ENCODE measurements at places on chromosomes 2 and 18.

GRCh38 chr2:56287974-56288373, 104.2 kb downstream of the CCDC85A start:
- no peak for DNase-seq

- no peak for DNase-seq
Observed at GRCh38 chr2:119233326-119234020, 9.8 kb downstream of the STEAP3 start.

GRCh38 chr2:147530033-147530432, 314.8 kb upstream of the ACVR2A start:
- no peak for DNase-seq

GRCh38 chr2:6657855-6658254, 207.9 kb downstream of the CMPK2 start:
- no peak for DNase-seq

- no peak for DNase-seq
Observed at GRCh38 chr2:216242365-216242764, 129.9 kb downstream of the MARCHF4 start.

GRCh38 chr18:65919663-65920062, 168.9 kb downstream of the CDH7 start:
- no peak for DNase-seq

DNA sequence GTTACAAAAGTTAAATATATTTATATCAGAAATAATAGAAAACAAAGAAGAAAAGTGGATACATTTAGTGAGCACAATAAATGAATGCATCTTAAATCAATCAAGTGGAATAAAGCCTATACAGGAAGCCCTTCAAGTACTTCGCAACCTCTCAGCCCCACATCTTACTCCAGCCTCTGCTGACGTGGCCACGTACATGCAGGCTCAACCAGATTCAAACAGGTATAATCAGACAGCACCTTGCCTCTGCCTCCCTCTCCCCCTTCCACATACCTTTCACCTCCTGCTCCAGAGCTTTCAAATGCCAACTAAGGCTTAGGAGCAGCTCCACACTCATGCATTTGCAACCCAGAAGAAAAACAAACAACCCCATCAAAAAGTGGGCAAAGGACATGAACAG, 32.9 kb downstream of the CACNB4 start:
- no peak for DNase-seq

Data from liver (tissue), 10 donors.